ENCODE measurements at places on chromosomes 7 and 10.

- DNase-seq, result no peak
Measured at GRCh38 chr10:30114881-30115625, 55.7 kb upstream of the JCAD start.

DNA sequence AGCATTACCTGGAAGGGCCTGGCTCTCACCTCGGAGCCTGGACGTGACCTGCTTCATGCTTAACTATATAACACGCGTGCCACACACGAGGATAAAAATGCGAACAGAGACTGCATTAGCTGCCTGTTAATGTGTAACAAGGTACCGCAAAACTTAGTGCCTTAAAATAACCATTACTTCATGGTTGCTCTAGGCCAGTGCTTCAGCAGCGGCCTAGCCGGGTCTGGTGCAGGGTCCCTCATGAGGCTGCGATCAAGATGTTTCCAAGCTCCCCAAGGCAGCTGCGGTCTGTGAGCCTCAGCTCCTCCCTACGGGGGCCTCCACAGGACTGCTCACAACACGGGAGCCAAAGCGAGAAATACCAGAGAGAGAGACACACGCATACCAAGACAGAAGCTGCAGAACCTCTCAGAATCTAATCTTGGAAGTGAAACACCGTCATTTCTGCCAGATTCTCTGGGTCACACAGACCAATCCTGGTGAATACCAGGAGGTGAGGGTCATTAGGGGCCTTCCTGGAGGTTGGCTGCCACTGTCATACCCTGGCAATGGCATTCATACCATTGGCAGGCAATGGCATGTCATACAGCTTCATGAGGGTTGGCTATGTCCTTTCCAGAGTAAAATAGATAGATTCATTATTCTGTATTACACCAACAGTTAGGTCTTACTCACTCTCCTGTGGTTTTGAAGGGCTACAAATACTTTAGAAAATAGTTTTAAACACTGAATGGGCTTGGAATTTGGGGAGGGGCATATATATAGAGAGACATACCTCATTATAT is 94.5 kb downstream of the HIPK2 start:
- no peak for DNase-seq

DNA sequence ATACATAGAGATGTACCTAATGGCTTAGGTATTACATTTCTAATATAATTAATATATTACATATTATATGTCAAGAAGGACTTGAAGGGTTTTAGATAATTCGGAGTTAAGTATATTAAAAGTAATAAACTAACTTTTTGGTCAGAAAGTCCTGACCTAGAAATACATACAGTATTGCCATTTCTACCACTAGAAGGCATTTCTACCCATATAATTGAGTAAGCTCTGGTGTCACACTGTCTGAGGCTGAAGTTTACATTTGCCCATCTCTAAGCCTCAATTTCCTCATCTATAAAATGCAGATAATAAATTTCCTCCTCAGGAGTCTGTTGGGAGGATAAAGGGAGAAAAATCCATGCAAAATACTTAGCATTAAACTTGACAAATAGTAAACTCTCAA is 7.1 kb downstream of the FKBP14 start:
- DNase-seq, result no peak

DNA sequence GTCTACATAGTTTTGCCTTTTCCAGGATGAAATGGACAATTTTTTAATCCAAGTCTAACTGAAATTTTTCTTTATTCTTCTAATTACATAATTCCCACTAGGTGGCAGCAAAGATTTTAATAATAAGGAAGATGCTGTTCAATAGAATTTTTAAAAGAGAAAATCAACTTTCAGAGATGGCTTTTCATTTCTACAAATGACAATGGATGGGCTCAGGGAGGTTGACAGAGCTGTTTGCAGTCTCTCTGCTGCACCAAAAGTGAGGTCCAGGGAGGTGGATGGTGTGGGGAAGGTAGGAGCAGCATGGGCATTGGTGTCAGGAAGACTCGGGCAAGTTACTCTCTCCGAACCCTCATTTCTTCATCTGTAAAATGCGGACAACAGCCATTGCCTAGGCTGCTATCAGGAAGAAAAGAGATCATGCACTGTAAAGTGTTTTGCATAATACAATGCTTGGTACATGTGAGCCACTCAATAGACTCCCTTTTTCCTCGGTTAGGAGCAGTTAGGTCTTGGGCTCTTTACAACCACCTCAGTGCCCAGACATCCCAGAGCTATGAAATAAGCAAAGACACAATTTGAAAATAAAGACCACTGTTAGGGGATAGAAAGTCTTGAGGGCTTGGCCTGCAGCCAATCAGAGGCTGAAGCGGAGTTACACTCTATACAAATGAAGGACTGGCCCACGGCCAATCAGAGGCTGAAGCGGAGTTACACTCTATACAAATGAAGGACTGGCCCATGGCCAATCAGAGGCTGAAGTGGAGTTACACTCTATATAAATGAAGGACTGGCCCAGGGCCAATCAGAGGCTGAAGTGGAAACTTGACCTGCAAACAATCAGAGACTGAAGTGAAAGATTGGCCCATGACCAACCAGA is 107.1 kb downstream of the ABLIM1 start:
- DNase-seq, result peak; percentile 32

GRCh38 chr10:7388602-7389001 is 22.2 kb downstream of the SFMBT2 start:
- DNase-seq, result no peak

GRCh38 chr7:11592699-11593098 is 239.3 kb downstream of the THSD7A start:
- no peak for DNase-seq

GRCh38 chr10:74994854-74995253 is 116.6 kb upstream of the SAMD8 start:
- DNase-seq, result no peak

GRCh38 chr10:51935341-51935740 is 235.9 kb upstream of the CSTF2T start:
- DNase-seq, result no peak

GRCh38 chr10:44954042-44954441 is 5.6 kb upstream of the RASSF4 start:
- no peak for DNase-seq

GRCh38 chr10:133104068-133104962 is 16.6 kb downstream of the ADGRA1 start:
- no peak for DNase-seq

GRCh38 chr10:10657139-10657760 is 360.4 kb upstream of the CELF2 start:
- no peak for DNase-seq

DNA sequence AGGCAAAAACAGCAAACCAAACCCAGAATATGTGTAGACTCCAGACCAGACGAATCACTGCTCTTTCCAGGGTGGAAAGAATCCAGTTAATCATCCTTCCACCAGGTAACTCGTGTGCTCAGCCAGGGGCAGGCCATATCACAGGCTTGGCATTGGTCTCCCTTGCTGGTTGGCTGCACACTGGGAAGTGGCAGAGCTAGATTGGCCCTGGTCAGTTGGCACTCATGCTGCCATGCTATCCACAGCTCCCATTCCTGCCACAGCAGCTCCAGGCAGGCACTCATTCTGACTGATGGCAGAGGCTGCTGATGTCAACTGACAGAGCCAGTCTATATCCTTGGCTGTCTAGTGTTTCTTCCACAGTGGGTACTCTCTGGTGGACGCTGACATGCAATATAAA is 9.7 kb upstream of the GDF10 start:
- DNase-seq, result no peak

- DNase-seq, result no peak
Measured at GRCh38 chr7:82975811-82976468, 186.7 kb downstream of the PCLO start.

- no peak for DNase-seq
Measured at GRCh38 chr7:115693779-115694178, 336.8 kb downstream of the TFEC start.

DNA sequence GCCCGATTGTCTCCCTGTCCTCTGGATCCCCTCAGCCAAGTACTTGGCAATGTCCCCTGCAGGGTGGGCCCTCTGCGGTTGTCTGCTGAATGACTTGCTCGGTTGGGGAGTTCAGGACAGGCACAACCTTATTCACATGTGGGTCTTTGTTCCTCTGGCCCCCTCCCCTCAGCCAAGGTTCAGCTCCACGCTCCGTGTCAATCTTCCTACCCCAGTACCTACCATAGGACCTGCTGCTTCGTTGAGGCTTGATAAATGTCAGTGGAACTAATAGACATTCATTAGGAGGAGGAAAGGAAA is 7.1 kb downstream of the CPA5 start:
- no peak for DNase-seq

DNA sequence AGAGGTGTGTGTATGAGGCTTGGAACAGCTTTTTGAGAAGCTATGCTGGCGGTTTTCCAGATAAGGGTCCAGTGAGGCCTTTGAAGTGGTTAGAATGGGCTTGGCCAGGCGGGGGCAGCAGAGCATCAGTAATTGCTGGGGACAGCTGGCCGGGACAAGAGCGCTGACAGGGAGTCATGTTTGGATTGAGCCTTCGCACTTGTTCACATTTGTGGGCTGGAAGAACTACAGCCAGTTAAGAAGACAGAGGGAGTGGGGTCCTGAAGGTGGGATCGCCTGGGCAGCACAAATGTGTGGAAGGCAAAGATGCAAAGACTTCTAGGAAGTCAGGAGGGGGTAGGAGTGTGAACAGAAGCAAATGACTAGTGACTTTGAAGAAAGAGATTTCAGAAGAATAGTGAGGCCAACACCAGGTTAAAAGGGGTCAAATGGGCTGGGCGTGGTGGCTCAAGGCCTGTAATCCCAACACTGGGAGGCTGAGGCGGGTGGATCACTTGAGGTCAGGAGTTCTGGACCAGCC is 12.7 kb upstream of the SDHAF3 start:
- DNase-seq, result peak; percentile 59

DNA sequence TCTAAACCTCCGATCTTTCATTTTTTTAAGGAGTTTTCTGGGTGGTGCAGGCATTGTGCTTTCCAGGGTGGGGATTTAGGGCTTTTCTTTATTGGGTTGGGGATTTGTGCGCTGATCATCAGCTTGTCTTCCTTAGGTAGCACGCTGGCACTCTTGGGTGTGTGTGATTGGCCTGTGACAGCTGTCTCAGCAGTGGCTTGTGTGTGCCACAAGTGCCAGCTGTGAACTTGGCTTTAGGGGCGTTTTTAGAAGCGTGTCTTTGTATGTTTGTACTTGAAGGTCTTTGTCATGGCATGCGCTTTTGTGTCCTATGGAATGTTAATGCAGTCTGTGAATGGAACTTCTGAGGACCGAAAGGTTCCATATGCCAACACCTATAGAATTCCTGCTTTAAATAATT is 788 bp downstream of the AKAP9 start:
- no peak for DNase-seq

DNA sequence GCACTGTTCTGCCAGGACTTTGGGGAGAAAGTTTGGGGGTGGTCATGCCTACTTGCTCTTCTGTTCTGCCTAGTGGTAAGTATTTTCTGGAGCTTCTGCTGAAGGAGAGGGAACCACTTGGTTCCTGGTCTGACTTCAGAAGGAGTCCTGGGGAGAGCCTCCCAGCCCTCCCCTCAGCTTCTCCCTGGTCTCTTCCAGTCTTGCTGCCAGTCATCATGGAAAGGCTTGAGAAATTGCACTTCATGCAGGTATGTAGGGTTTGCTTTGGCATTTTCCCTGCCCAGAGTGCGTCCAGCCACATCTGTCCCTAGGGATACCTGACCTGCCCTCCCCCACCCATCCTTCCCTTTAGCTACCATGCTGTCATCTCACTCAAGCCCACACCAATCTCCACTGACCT is 11.1 kb upstream of the WBP1L start:
- DNase-seq, result no peak

DNA sequence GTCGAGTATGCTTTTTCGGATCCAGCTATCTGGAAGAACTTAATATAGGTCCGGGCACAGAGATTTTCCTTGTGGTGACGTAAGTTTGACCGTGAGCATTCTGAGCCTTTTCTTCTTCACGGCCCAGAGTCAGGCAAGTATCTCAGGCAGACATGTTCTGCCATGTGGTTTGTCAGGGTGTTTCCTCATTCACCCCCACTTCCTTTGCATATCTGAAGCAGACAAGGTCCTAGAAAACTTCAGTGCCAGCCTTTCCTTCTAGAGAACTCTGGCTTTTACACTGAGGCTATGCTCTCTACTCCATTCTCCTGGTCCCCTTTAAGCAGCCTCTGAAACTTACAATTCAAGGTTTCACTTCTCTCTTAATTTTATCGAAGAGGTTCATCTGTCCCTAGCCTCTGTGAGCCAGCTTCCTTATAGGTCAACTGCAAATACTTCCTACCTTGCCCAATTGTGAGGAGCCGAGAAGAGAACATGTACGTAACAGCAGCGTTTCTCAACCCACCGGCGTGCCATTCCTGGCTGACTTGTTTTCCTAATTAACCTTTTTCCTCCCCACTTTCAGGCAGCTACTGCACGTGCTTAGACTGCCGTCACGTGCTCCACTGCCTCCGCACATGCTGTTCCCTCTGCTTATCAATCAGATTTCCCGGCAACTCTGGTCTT is 47.3 kb downstream of the CDCA7L start:
- no peak for DNase-seq

DNA sequence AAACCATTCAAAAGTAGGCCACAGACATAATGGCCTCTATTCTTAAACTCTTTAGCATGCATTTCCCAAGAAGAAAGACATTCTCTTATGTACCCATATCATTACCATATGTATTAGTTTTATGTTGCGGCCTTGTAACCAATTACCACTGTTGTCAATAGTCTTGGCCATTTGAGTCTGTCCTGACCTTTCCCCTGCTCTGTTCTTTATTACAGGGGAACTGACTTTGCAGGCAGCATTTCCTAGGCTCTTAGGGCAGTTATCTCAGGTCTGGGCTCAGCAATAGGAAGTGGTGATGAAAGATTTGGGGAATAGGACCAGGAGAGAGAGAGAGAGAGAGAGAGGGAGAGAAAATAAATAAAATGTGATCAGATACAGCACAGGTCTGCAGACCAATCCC is 194.5 kb upstream of the LRGUK start:
- no peak for DNase-seq

- DNase-seq, result no peak
Measured at GRCh38 chr7:69204943-69205342, 393.3 kb upstream of the AUTS2 start.

DNA sequence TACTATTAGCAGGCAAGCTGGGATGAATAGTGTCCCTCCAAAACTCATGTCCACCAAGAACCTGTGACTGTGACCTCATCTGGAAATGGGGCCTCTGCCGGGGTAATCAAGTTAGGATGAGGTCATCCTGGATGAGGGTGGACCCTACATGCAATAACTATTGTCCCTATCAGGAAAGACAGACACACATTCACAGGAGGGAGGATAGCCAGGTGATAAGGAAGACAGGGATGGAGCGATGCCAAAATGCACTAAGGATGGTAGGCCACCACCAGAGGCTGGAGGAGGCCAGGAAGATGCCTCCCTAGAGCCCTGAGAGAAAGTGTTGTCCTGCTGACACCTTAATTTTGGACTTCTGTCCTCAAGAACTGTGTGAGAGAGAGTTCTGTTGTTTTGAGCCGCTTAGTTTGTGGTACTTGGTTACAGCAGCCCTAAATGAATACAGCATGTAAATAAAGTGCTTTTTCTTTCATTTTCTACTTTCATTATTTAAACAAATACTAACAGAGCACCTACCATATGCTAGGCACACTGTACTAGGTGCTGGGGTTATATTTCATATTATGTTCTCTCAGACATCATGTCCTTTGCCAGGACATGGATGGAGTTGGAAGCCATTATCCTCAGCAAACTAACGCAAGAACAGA is 111.9 kb downstream of the USP6NL start:
- DNase-seq, result no peak

- DNase-seq, result no peak
Measured at GRCh38 chr10:34281661-34282582, 533.2 kb downstream of the PARD3 start.

GRCh38 chr7:27398851-27399250 is 156.2 kb downstream of the EVX1 start:
- DNase-seq, result no peak
